ENCODE measurements at places on chromosomes 4 and X.

- DNase-seq, result no peak
Measured at GRCh38 chr4:89173336-89174090, 62.2 kb downstream of the TIGD2 start.

DNA sequence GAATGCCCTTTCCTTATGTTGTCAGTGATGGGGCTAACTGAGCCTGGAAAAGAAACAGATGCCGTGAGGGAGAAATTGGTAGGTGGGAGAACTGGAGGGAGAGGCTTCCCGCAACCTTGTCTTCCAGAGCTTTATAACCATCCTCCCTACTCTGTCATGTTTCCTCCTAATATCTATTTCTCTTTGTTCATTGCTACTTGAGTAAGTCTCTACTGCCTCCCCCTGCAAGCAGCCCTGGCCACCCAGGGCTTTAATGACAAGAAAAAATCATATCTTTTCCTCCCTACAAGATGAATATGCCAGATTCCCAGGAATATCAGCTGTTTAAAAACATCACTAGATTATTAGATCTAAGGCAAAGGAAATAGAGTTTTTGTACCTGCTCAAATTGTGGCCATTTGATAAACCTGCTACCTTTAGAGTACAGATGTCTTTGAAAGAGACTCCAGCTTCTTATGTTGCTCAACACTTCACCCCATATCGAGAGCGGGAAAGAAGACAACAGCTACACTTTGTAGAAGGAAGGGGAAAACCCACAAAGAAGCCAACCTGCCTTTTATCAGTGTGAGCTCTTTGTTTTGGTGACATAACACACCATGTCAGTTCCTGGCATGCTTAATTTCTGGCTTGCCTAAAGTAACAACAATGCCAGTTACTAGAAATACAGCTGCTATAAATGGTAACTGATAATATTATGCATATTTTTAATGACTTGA lies 186.6 kb upstream of the LEF1 start:
- DNase-seq, result no peak

- no peak for DNase-seq
Measured at GRCh38 chrX:68369559-68369958, 63.7 kb downstream of the OPHN1 start.

DNA sequence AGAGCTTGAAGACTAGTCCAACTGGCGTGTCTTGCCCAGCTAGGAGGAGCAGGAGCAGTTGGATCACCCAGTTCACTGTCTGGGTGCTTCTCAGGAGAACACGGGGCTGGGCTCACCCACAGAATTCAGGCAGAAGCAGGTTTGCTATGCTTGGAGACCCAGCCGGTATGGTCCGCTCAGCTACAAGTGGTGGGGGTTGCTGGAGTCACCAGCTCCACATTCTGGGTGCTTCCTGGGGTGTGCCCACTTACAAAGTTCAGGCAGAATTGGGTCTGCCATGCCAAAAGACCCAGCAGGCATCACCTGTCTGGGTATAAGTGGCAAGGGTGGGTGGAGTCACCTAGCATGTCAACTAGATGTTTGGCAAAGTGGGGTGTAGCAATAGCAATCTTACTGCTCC lies 1061.8 kb downstream of the PCDH19 start:
- DNase-seq, result no peak

- no peak for DNase-seq
Measured at GRCh38 chr4:164871673-164872072, 5.3 kb upstream of the APELA start.

DNA sequence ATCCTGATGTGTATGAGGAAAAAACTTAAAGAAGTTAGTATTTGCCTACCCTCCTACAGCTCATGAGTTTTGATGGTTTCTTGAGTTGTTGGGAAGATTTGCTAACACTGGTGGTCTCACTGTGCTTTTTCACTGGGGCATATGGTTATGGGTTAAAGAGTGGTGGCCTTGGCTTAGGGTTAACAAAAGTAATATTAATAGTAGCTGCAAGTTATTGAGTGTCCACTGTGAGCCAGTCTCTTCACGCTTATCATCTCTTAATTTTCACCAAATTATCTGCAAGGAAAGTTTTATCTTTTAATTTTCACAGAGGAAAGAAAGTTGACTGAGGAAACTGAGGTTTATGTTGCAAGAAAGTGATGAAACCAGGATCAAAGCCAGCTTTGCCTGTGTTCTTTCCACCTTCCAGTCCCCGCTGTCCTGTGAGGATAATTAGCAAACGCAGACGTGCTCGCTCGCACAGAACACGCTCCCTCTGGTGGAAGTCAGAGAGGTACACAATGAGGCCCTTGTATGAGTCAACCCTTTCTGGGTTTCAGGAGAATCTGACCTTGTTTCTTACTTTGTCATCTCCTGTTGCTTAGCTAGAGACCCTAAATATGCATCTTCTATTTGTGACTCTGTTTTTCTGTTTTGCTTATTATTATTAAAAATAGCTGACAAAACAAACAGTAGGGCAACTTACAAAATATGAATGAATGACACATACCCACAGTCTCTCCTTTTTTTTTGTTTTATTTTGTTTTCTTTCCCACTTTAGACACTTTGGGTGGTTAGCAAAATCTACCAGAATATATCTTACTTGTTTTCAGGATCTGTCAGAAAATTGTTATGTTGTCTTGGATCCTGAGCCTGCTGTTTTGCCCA lies 94.3 kb downstream of the DDIT4L start:
- DNase-seq, result peak; percentile 67

DNA sequence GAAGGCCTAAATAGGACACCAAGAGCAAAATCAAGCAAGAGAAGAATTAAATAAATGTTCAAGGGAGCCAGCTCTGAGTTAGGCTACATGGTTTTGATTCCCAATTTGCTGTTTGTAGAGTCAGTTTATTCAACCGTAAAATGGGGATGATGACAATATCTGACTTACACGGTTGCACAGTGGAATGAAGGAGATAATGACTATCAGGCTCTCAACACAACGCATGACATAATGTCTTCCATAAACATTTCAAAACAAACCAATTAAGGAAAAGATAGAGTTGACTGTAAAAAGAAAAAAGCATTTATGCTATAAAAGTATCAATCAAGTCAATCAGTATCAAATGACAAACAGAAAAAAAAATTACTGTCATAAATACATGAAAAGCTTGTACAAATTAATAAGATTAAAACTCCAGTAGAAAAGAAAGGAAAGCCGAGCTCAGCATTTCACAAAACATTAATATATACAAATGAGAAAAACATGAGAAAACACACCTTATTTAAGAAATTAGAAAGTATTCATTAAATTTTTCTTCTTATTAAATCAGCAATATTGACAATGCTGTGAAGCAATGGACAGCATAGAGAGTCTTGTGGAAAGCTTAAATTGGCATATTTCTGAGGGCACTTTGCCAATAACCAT lies 179.0 kb downstream of the SCFD2 start:
- DNase-seq, result no peak

DNA sequence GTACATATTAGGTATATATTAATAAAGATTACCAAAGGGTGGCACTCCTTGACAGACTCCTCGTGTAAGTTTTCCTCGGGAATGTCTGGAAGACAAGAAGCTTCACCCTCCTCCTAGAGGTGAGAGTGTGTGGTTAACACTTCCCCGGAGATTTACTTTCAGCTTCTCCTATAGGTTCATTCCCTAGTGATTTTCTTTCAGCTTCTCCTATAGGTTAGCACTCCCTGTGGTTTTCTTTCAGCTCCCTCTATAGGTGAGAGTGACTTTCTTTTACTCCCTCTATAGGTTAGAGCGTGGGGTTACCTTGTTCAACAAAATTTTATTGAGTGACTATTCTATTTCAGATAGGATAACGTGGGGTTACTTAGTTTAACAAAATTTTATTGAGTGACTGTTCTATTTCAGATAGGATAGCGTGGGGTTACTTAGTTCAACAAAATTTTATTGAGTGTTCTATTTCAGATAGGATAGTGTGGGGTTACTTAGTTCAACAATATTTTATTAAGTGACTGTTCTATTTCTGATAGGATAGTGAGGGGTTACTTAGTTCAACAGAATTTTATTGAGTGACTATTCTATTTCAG lies 106.0 kb upstream of the PLAC1 start:
- DNase-seq, result peak; percentile 77
